Effector CD4-positive, alpha-beta T cell (primary cell): ENCODE measurements at places on chromosomes 3 and 15.

DNA sequence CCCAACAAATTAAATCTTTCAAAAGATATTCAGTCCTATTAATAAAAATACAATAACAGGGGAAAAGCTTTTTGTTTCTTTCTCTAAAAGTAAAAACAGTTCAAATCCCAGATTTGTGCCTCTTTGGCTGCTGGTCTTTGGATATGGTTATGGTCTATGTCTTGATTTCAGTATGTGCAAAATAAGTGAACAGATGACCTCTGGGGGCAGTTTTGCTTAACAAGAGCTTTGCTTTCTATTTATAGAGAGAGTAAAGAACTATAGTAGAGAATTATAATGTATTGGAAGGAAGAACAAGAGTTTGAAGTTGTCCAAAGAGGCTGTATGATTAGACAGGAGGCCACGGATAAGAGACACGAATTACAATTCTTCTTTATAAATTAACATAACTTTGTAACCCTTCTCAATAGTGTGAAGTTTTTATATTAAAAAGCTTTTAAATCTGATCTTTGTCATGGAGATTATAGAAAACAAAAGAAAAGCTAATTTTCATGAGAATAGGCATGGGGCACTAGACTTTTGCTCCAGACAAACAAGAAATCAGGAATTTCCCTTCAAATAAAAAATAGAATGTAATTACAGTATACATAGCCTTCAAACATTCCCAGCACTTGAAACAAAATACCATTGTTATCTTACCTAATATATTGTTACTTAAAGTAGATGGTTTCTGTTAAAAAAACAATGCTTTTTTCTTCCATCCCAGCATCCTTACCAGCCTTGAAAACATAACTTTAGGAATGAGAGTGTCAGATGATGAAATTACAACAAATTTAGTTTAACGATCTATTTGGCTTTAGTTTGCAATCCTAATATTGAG lies 432.7 kb upstream of the ARHGEF26 start:
- DNase-seq = no peak

DNA sequence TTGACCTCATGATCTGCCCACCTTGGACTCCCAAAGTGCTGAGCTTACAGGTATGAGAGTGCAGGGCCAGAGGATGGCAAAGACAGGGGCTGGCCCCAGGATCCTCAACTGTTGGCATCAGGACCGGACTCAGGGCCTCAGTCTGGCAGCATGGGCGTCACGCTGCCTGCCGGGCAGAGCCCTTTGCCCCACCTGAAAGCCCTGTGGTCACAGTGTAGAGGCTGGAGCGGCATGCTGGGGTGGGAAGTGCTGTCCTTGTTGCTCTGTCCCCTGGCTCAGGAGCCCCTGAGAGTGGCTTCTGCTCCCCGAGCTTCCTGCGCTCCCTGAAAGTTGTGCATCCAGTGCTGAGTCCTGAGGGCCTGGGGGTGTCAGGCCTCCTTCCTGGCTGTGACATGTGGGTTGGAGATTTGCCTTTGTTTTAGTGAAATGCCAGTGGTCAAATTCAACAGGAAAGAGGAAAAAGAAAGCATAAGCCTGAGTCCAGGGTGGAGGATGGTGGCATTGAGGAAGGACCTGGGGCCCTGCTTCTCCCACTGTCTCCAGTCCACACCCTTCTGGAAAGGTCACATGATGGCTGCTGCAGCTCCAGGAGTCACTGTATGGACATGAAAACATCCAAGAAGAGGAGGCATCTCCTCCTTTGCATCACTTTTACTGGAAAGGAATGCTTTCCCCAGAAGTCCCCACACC lies 147.2 kb downstream of the OR4M2 start:
- DNase-seq = no peak

DNA sequence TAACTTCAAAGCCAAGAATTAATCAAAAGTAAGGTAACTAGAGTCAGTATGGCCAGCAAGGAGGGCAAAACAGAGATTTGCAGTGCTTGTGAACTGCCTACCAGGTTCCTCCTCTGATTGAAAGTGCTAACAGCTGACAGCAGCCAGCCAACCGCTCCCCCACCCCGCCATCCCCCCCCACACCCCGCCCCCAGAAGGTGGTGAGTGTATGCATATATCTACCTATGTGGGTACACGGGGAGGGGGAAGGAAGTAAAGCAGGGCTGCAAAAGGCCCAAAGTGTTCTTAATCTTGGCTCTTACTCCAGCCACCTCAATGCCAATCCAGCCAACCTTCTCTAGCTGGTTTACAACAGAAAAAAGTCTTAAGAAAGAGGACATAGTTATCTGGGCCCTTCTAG lies 50.7 kb downstream of the RAF1 start:
- no peak for DNase-seq

- DNase-seq = no peak
These were observed 102.0 kb downstream of the SCAPER start for GRCh38 chr15:76803049-76803571.

GRCh38 chr15:66404122-66404521 lies 17.4 kb downstream of the MAP2K1 start:
- DNase-seq = no peak

DNA sequence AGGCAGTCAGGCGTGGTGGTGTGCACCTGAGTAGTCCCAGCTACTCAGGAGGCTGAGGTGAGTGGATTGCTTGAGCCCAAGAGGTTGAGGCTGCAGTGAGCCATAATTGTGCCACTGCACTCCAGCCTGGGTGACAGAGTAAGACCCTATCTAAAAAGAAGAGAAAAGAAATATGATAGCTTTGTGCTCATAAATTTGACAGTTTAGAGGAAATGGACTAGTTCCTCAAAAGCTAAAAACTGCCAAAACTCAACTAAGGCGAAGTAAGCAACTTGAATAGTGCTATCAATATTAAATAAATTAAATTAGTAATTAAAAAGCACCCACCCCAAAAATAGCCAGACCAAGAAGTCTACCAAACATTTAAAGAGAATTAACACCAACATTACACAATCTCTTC lies 24.5 kb upstream of the SLC15A2 start:
- no peak for DNase-seq

DNA sequence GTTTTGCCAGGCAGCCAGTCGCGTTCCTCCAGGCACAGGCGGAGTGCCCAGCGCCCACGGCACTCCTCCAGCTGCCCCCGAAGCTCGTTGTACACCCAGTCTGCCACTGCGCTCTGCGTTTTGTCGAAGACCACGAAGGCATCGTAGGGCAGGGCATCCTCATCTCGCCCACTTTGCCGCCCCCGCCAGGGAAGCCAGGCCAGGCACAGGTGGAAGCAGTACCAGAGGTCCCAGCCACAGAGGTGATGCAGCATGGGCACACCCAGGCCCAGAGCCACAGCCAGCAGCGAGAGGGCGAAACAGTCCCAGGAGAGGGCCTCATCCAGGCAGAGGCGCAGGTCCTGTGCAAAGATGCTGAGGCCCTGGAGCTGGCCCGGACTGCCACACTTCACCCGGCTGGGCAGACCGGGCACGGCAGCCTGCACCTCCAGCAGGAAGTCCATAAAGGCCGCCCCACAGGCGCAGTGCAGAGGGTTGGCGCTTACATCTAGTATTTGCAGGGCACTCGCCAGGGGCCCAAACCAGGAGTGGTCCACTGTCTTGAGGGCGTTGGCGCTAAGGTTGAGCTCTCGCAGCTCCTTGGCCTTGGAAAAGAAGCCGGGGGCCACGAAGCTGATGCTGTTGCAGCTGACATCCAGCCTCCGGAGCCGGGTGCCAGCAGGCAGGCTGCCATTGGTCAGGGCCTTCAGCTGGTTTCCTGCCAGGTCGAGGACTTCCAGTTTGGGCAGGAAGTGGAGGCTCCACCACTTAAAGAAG lies 3.7 kb downstream of the TLR9 start:
- peak; percentile 56 for DNase-seq

DNA sequence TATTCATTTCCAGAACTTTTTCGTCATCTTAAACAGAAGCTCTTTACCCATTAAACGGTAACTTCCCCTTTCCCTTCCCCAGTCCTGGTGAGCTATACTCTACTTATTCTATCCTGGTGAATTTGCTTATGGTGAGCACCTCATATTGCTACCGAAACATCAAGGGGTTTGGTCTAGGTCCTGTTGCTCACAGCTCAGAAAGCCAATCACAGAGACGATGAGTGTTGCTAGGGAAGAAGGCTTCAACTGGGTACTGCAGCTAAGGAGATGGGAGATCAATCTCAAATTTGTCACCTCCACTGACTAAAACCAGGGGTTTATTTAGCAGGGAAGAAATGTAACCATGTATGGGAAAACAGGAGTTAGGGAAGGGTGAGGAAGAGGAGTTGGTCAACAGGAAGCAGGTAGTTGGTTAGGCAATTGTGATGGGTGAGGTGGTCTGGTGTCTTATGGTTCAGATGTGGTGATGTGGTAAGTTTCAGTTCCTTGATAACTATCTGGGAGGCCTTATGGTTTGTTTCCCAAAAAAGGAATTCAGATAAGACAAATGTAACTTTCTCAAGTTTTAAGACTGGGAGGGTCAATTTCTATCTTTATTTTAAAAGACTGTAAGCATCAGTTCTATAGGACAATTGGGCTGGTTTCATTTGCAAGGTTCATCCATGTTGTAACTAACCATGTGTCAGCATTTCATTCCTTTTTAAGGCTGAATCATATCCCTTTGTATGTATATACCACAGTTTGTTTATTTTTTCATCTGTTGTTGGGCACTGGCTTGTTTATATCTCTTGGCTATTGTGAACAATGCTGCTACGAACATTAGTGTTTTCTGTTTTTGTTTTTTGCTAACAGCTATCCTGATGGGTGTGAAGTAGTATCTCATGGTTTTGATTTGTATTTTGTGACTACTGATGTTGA lies 24.3 kb downstream of the ARHGAP11B start:
- no peak for DNase-seq

DNA sequence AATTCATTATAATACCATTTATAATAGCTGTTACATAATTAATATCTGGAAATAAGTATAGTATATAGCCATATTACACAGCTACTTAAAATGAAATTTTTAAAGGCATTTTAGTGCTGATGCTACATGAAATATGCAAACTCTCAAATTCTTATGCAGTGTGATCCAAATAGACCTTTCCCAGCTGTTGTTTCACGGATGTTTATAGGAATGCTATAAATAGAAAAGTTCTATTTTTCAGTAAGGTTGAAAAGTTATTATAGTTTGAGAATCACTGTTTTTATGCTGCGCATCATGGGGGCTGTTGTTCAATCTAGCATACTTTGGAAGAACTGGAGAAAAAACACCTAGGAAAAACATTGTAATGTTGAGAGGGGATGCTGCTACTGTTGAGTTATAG lies 147.7 kb upstream of the TRIM42 start:
- no peak for DNase-seq

- DNase-seq = no peak
These were observed 134.0 kb downstream of the FHIT start for GRCh38 chr3:61117045-61117898.

- DNase-seq = no peak
These were observed 23.6 kb upstream of the LRRC34 start for GRCh38 chr3:169836078-169836941.
